ENCODE measurements at places on chromosomes 11 and 22.

DNA sequence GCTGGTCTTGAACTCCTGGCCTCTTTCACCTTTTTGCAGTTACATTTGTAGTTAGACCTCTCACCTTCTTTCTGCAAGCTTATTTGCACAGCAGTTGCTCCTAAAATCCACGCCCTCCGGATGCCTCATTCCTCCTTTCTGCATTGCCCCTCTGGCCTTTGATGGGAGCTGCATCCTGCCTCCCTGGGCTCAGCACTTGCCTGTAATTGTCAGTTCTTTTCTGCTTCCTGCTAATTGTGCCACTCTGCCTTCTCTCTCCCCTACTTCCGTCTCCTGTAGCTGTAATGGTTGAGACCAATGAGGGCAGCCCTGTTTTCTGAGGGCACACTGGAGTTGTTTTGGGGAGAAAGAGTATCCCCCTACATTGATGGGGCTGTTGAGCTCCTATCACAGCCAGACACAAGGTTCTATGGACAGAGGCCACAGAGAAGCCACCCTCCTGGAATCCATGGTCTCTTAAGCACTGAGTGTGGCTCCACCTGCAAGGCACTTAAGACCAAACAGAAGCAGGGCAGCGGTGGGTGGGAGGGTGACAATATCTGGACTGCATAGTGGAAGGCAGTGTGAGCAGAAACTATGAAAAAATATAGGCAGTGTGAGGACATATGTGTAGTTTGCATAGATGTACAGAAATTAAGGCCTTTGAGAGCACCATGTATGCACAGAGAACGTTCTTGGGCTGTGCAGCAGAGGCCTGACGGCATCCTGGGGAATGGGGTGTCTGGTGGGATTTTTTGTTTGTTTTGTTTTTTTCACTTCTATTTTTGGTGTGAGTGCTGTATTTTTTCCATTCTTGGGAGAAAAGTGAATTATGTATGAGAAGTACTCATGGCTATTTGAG, 30.5 kb downstream of the YDJC start:
- DNase-seq: no peak

- DNase-seq: no peak
Measured at GRCh38 chr11:107741044-107741823, 29.4 kb upstream of the SLN start.

DNA sequence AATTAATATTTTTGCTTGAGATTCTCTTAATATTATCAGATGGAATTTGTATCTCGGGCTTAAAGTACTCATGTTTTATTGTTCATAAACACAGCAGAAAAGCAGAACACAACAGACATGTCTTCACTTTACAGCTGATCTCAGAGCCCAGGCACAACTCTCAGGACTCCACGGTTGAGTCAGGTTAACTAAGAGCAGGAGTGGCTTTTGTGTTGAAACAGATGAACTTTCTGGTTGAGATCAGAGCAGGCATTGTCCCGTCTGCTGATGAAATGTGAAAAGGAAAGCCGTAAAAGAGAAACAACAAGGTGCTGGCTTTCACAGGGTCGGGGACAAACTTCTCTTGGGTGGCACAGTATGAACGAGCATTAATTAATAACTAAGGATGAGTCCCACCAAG, 49.0 kb downstream of the JHY start:
- DNase-seq: no peak

- no peak for DNase-seq
Measured at GRCh38 chr11:47566149-47566698, 825 bp downstream of the PTPMT1 start.

DNA sequence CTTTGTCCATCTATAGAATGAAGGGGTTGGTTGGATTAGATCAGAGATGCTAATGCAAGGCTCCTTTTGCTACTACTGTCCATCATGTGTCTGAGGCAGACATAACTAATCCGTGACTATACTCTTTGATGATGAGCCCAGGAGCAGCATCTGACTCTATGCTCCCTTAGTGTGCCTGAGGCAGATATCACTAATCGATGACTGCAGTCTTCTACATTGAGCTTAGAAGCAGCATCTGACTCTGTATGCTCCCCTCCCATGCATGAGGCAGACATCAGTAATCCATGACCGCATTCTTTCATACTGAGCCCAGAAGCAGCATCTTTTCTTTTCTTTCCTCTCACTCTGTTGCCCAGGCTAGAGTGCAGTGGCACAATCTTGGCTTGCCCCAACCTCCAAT, 4.2 kb downstream of the TCN2 start:
- DNase-seq: no peak

DNA sequence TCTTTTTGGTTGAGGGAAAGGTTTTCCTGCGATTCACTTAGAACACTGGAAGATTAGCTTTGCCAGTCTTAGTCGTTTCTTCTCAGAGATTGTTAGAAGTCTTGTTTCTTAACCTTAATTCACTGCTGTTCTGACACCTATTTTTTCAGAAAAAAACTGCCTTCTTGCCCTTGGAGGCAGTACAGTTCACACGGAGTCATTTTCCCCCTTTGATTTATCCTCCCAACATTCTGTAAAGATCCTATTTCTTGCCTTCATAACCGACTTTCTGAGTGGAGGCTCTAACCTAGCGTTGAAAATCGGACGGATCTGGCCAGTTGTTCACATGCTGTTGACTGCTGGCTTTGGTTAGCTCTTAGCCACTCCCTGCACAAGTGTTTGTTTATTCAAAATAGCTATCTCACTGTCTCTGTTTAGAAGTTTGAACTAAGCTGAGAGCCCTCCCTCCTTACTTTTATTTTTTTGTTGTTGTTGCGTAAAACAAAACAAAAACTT, 737 bp downstream of the BCL2L13 start:
- peak; percentile 3 for DNase-seq

Measured in neural crest cell (in vitro differentiated cells).